D721Med (cell line): ENCODE measurements at places on chromosomes 2 and 18.

GRCh38 chr2:60316381-60317033, 236.9 kb downstream of the BCL11A start:
- no peak for DNase-seq

GRCh38 chr2:9463698-9464034, 10.7 kb upstream of the IAH1 start:
- no peak for DNase-seq

DNA sequence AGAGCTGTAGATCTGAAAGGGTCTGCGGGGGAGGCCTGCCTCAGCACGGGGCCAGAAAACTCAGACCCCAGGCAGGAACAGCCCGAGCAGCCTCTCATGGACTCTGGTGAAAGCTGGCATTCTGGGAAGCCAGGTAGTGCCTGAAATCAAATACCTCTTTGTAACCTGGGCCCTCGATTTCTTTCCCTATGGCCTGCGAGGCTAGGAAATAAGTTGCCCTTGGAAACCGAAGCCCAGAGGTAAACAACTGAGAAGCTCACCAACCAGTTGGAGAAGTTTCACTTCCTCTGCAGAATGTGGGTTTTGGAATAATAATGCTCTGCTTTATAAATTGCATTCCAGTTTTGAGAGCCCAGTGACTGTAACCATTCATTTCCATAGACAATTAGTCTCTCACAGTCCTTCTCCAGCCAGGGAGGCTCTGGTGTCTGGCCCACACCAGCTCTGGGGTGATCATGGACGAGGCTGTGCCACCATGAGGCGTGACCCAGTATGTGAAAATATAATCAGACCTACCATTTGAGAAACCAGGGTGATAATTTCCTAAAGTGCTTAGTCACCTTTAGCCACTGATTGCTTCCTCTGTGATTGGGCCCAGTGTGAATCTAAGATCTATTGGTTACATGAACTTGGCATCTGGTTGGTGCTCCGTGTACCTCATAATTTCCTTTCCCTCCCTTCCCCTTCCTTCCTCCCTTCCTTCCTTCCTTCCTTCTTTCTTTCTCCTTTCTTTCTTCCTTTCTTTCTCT, 133.1 kb upstream of the PELI1 start:
- no peak for DNase-seq

DNA sequence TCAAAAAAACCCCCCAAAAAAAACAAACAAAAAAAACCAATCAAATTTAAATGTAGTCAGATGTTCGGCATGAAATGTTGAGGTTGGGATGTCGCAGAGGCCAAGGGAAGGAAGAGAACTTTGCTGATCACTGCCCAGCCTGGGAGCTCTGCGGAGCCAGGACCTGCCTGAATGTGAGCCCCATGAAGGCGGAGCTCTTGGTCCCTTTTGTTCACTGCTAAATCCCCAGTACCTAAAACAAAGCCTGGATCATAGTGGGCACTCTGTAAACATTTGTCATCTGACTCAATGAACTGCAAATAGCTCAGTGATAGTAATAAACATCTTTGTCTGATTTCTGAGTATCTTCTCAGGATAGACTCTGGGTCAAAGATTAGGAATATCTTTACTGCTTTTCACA, 64.0 kb downstream of the NGEF start:
- DNase-seq: no peak

- DNase-seq: no peak
These were observed 126.2 kb upstream of the VRK2 start for GRCh38 chr2:57920342-57920939.

- DNase-seq: no peak
These were observed at the start of gene PSMA8 for GRCh38 chr18:26133652-26134051. Gene PSMA8 (plus strand): TSS chr18:26133869. CDS start chr18:26133966, 97 bp downstream.

GRCh38 chr18:9724797-9725585, 16.9 kb downstream of the RAB31 start:
- DNase-seq: no peak

GRCh38 chr18:25814841-25815458, 275.5 kb downstream of the SS18 start:
- DNase-seq: no peak

- no peak for DNase-seq
These were observed 216.1 kb downstream of the HAUS1 start for GRCh38 chr18:46320297-46320696.

DNA sequence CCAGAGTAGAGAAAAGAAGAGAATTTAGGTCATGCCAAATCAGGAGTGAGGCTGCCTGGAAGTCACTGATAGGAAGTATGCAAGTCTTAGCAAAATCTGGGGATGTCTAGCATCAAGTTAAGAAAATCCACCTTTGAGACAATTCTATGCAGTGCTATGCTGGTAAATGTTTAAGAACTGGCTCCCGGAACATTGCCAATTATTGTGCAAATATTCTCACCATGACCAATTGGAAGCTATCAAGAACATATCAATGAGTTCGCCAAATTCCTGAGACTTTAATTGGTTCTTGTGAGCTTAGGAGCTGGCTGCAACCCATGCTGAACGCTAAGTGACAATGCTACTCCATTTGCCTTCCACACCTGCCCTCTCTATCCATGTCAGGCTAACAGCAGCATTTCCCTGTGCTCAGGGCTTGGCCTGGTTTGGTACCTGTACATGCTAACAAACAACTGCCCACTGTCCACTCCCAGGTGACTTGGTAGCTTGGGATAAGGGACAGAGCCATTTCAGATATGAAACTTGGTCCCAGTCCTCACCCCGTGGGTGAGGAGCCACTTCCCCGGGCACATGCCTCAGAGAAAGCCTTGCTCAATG, 172.9 kb upstream of the KLHL29 start:
- DNase-seq: no peak

DNA sequence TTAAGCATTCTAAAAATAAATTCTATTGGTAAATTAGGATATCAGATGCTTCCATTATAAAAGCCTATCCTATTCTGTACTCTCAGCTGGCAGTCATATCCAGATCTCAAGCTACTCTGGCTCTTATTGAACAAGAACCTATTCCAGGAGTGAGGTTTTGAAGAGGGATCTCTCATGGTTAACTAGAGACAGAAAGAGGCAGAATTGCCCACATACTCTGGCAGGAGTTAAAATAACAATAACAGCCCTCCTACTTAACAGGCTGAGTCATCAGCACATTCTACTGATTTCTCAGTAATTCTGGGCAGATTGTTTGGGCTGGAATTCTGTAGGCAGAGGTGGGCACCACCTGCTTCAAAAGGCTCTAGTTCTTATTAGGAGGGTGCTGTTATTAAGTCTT, 142.0 kb upstream of the UNC80 start:
- DNase-seq: no peak

DNA sequence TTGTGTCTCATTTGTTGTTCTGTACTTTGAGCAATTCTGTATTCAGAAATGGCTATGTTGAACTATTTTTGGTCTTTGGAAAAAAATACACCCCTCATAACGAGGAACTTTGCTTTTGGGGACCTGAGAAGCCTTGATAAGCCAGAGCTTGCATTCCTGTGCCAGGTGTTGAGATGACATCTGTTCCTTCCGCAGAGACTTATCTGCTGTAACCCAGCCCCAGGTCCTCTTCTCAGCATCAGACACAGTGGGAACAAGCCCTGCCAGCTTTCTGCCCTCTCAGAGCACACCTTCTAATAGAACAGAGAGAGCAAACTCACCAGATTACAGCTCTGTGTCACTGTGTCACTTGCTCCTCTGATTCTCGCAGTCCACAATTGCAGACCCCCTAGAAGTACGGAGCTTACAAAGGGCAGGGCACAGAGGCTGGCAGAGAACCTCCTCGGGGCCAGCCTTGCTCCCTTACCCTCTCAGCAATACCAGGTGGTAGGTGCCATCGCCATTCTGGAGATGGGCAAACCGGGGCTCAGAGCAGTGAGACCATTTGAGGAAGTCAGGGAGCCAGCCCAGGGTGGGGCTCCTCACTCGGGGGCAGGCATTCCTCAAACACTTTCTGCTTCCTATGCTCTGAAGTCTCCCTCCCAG, 97.4 kb downstream of the DDX1 start:
- no peak for DNase-seq

- no peak for DNase-seq
These were observed 156.2 kb upstream of the CELF4 start for GRCh38 chr18:37721544-37722522.

GRCh38 chr18:31185186-31185950, 22.7 kb upstream of the DSC1 start:
- no peak for DNase-seq

DNA sequence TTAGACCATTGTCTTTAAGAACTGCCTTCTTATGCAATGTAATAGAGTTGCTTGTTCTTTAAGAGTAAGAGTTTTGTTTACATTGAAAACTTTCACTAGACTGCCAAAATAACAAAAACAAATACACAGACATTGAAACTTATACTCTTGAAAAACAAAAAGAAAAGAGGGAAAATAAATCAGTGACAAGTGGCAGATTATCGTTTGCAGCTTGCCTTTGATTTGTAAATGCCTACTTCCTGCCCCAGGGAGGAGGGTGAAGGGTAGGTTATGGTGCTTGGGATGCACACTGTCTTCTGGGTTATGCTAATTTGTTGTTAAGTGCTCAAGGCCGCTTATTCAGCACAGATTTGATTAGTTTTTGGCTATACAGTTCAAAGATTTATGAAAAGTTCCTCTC, 198.7 kb downstream of the TGIF1 start:
- no peak for DNase-seq

GRCh38 chr2:215241791-215242305, 70.0 kb upstream of the ATIC start:
- DNase-seq: peak; percentile 16

DNA sequence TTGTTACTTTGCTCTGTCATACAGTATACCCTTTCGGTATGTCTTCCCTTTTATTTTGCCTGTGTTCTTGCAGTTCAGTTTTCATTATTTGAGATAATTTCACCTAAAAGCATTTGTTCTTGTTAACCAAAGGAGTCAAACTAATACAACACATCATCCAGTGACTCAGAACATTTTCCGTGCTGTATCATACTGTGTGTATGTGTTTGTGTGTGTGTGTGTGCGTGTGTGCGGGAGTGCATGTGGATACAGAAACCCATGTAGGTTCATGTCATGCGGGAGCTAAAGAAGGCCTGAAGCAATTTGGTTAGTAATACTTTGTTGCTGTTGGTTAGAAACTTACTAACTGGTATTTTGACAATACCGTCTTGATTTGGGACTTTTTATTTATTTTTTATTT, 60.0 kb downstream of the CEP192 start:
- DNase-seq: no peak

GRCh38 chr2:196989496-196989895, 63.0 kb upstream of the PGAP1 start:
- DNase-seq: no peak

DNA sequence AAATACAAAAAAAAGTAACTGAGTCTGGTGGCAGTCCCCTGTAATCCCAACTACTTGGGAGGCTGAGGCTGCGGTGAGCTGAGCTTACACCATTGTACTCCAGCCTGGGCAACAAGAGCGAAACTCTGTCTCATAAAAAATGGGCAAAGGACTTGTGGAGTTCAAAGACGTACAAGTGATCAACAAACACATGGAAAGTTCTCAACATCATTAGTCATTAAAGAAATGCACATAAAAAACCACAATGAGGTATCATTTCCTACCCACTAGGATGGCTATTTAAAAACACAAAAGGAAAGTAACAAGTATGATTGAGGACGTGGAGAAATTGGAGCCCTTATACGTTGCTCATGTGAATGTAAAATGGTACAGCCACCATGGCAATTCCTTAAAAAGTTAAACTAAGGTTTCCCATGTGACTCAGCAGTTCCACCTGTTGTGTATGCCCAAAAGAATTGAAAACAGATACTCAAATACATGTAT, 52.3 kb downstream of the RAB10 start:
- DNase-seq: no peak

GRCh38 chr18:39453882-39454281, 1888.3 kb upstream of the CELF4 start:
- no peak for DNase-seq

DNA sequence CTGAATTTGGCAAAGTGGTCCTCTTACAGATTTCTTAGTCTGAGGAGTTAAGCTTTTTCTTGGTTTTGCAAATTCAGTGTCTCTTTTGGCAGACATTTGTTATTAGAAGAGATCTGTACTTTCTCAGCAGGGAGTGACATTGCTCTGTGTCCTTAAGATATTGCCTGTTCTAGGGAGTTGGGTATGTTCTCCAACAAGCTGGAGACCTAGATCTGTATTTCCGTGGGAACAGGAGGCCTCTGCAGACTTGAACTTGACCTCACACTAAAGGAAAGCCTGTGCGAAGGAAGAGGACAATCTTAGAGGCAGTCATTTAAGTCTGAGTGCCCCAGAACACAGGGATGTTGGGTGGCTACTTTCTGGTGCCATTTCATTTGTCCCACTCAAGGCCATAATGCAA, 107.0 kb upstream of the ATP8B1 start:
- DNase-seq: no peak

DNA sequence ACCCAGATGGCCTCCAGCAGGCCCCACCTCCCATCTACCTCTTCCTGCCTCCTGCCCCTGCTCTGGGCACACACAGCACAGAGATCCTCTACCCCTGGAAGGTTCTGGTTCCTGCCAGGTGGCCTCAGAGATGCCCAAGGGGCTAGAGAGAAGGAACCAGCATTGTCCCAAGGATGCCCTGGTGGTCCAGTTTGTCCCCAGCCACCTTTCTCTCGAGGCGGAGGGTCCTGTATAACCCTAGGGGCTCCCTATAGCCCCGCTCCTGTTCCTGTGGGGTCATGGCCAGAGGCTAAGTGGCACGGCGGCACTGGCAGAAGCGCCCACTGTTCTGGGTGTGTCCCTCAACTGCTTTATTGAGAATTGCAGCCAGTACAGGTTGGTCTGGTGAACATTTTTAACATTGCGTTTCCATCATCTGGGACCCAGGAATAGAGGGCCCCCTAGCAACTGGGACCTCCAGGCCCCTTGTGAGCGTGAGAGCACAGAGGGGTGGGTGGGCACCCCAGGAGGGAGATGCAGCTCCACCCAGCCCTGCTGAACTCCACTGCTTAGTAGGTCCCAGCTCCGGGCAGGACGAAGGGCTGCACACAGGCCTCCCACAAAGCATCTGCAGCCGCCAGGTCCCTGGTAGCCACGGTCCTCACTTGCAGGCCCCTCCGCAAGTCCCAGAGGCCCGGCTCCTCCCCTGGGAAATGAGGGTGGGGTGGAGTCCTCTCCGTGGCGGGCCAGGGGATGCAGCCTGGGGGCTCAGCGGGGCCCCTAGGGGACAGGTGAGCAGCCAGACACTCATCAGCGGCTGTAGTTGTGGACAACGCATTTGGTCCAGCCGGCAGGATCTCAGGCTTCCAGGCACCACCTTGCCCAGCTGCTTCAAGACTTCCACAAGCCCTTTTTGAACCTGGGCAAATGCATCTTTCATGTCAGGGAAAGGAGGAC, 33.1 kb downstream of the GPC1 start:
- DNase-seq: no peak

DNA sequence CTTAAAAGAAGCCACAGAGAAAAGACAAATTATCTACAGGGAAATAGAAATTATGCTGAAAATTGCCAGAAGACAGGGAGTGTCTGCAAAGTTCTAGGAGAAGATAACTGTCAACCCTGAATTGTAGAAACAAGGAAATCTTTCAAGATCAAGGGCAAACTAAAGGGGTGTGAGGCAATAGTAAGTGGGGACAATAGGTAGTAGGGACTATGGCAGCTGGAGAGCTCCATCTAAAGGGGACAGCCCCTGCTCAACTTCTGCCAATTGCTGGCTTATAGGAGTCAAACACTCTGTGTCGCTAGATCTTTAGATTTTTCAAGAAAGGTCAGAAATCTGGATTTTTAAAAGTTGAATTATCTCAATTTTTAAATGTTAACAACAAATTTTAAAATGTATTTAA, 10.1 kb upstream of the ST3GAL5 start:
- DNase-seq: no peak

- no peak for DNase-seq
These were observed 1.6 kb upstream of the MTA3 start for GRCh38 chr2:42566837-42567321.
